Left ventricle myocardium superior (tissue), 1 donor: ENCODE measurements at places on chromosomes 3 and 15.

DNA sequence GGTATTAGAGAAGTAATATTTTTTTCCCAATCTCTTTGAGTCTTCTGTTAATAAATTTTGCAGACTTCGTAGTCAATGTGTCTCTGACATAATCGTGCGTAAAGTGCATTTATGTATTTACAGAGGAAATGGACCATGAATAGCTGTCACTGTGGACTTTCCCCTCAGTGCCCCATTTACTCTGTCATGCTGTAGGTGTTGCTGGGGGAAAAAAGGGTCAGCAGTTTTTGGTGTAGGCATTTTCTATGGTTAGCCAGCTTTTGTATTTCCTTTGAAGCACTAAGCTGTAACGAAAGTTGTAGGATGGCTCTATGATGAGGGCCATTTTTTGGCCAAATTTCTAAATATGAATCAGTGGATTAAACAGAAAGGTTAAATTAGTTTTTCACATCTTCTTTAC, 598.4 kb downstream of the FGF12 start:
- DNase-seq: no peak

DNA sequence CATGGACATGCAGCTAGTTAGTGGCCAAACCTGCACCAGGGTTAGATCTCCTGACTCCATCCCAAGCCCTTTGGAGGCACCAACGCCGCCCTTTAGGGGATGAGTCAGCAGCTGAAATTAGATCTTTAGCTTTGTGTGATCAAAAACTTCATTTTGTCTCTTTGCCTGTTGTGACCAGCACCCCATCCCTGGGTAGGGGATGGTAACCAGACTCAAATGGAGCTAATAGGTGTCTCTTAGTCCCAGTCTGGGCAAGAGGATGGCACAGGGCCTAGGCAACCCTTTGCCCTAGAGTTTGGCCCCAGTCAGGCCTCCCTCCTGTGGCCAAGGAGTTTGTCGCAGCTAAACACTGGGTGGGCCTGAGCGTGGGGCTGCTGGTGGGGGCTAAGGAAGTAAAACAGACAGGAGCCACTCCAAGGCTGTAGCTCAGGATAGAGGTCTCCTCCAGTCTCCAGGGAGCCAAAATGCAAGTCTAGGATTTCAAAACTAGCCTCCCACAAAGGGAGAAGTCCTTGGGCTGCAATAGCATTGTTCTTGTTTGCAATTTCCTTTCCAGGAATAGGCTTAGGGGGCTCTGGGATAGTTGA, 105.1 kb downstream of the CPN2 start:
- no peak for DNase-seq

DNA sequence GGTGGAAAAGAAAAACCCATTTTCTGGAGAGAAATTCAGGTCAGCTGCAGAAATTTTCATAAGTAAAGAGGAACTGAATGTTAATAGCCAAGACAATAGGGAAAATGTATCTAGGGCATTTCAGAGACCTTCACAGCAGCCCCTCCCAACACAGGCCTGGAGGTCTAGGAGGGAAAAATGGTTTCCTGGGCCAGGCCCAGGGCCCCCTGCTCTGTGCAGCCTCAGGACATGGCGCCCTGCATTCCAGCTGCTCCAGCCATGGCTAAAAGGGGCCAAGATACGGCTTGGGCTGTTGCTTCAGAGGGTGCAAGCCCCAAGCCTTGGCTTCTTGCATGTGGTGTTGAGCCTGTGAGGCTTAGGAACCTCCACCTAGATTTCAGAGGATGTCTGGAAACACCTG, 92.2 kb downstream of the C3orf70 start:
- DNase-seq: no peak

DNA sequence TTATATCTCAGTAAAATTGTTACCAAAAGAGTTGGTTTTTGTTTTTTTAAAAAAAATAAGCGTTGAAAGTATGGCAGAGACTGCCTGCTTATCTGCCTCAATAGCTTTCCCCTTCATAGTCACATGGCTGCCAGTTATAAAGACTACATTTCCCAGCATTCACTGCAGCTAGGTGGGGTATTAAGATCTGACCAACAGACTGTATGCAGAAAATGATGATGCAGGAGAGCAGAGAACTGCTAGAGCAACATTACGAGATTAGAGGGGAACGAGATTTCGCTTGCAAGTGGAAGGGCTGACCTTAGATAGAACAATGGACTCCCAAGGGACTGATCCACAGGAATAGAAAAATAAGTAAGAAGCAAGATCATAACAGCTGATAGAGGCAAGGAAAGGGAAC, 14.3 kb downstream of the RHOA start:
- DNase-seq: no peak

DNA sequence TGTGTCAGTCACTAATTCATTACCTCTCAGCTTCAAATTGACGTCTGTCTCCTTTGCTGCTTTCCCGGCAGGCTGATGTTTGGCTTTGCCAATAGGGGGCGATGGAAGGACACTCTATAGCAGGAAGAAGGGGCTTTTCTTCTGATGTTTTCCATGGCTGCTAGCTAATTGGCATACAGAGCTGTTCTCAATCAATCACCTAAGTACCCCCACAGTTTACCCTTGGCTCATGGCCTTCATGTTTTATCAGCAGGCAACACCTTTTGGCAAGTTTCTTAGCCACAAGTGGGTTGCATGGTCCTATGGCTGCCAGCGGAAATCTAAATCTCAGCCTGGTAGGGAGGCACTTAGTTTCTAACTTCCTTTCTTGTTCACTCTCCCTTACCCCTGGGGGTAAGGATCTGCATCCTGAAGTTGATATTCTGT, 45.0 kb downstream of the ESYT3 start:
- no peak for DNase-seq
